ENCODE measurements at places on chromosomes 11 and 22.

DNA sequence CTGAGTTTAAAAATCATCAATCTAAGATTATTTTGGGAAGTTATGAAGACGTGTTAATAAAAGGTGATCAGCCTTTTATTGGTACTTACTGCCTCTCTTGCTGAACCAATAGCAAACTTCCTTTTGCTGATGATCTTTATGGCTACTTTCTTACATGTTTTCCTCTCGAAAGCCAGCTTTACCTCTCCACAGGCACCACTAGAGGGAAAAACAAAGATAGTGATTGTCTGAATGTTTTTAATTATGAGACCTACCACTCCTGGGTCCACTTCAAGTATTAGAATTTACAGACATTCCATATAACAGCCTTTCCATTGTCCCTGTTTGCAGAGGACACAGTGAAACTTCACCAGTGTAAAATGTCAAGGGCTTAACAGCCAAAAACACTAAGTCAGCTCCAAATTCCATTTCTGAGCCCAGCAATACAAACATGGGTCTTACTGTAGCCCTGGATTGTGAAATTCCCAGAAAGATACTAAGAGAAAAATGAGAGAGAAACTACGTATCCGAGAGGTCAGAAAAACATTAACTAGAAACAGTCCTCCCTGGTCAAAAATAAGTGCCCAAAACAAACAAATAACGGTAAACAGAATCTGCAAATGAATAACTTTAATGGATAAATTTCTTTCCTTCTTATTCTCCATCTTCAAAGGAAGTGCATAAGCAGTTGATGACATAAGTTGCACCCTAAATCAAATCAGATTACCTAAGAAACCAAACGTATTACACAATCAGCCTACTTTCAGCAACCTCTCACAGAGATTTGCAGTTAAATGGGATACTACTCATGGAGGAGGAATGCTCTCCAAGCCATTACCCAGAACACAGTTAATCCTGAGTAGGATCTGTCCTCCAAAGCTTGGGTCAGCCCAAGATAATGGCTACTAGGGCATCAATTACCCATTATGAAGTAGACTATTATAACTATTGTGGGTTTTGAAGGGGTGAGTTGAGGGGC is 29.5 kb downstream of the CHEK2 start:
- no peak for DNase-seq

- DNase-seq: no peak
These were observed 64.6 kb upstream of the PTPRJ start for GRCh38 chr11:47915783-47916182.

DNA sequence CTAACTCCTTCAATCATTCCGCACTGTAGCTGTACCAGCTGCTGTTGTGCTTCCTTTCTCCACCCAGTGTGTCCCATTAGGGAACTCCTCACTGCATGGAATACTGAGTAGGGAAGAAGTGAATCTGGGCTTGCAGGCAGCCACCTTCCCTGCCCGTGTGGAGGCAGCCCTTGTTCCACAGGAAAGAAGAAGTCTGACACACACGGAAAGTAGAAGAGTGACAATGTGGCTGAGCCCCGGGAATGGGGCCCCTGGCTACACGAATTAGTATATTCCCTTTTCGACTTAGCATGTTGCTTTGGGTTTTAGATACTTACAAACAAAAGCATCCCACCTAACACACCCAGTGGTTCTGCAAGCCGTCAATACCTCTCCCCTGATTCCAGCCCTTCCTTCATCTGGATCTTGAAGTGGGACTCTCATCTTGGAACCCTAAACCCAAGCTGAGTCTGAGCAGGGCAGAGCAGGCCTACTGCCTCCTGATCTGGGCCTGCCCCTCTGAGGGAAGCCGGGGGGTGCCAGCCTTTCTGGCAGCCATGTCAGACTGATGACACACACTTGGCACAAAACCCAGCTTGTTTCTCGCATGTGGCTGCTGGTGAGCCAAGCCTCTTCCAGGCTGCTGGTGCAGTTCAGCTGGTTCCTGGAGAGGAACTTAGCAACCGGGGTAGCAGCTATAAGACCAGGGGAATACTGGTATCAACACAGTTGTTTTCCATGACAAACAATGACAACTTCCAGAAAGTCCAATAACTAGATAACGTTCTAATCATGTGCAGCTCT is 71.6 kb downstream of the C11orf58 start:
- no peak for DNase-seq

GRCh38 chr11:61021661-61022212 is 50.3 kb downstream of the CD6 start:
- DNase-seq: no peak

- no peak for DNase-seq
These were observed 53.4 kb downstream of the SLC1A2 start for GRCh38 chr11:35365961-35366360.

DNA sequence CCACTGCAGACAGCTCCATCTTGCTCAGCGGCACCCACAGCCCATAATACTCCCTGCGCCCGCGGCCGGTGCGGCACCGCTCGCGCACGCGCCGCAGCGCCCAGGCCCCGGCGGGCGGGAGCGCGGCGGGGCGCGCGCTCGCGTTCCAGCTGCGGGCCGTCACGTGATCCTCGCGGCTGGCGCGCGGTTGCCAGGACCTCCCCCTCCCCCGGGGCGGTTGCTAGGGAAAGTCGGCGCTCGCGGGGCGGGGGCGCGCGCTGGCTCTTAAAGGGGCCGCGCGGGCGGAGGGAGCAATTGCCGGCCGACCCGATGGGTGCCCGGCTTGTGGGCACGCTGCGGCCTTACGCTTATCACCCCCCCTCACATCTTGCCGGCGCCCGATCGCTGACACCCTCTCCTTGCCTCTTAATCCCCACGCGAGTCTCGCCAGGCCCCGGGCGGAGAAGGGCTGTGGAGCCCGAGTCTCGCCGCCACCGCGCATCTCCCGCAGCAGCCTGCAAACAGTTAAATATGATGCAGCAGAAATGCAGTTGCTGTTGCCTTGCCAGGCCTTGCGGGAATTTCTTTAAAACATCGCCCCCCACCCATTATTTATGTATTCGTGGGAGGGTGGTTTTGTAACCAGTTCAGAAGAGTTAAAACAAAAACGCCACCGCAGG is at the start of gene CBX6:
TSS of gene CBX6 (minus strand) at position 45 of the 659 bp plus-strand sequence. CDS start at position 19, 26 bp downstream.
- DNase-seq: peak; percentile 79

GRCh38 chr11:2100361-2101170 is 38.6 kb downstream of the IGF2 start:
- no peak for DNase-seq

DNA sequence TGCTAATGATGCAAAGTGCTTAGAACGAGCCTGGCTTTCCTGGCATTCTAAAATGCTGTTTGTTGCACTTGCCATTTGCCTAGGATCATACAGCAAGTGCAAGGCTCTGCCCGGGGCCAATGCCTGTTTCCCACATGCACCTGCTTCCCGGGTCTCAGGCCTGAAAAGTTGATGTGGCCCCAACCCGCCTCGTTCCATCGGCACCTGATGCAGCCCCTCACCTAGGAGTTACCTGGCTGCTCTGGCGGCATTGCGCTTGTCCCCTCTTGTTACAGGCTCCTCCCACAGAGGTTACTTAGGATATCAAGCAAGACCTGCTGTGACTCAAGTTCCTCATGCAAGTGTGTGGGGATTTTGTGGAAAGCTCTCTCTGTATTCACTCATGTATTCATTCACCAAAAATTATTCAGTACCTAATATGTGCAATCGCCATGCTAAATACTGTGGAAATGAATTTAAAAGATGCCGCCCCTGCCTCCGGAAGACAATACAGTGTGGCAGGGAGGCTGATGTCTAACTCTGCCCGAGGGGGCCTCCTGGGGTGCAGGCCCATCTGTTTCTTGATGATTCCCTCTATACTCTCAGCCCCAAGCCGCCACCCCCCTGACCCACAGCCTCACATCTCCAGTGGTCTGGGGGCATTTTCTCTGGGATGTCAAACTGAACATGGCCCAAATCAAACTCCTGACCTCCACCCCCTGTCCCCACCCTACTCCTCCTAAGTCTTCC is 184.5 kb downstream of the EFCAB6 start:
- DNase-seq: no peak
